ENCODE measurements at places on chromosomes 11 and 22. TPM values are rescaled to one million over a fixed set of nuclear protein-coding genes. Genes with fewer than 3 reads are reported as not detected.

The BIK gene
- 1.6 TPM for total RNA-seq

The CARNS1 gene
- 0.28 TPM for total RNA-seq

The MMP27 gene
- total RNA-seq, result not detected

The TTC36 gene
- total RNA-seq, result 0.34 TPM

The SCUBE2 gene
- 0.54 TPM for total RNA-seq

The TRPC6 gene
- total RNA-seq, result not detected

DNA sequence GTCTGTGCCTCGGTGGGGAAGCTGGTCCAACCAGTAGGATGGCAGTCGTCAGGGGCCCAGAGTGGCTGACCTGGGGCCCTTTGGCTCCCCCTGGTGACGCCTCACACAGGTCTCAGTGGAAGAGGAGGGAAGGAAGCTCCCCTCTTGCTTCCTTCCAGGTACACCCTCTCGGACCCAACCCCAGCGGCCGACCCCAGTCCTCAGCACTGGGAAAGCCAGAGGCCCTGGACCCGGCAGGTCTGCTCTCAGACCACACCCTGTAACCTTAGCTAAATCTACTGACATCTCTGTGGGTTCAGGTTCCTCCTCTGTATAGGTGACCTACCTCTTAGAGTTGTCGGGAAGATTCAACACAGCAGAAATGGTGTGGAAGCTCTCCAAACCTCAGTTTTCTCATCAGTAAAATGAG lies 3.4 kb upstream of the SCUBE1 start:
- DNase-seq, result peak; percentile 43

DNA sequence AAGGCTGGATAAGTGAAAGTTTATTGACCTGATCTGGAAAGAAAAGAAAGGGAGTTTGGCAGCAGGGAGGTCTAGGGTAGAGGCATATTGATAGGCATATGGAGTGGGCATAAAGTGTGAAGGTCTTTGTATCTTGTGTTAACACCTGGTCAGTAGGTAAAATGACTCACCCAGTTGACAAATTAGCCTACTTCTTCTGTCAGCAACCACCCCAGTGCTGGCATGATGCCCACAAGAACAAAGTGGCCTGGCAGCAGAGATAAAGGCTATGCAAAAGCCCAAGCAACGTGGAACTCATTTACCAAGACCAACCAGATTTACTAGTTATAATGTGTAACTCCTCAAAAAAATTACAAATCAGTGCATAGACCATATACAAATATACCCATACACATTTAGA lies 4.9 kb downstream of the OR10A3 start:
- no peak for DNase-seq

GRCh38 chr22:22576244-22576988 lies 17.4 kb upstream of the PRAME start:
- DNase-seq, result no peak

DNA sequence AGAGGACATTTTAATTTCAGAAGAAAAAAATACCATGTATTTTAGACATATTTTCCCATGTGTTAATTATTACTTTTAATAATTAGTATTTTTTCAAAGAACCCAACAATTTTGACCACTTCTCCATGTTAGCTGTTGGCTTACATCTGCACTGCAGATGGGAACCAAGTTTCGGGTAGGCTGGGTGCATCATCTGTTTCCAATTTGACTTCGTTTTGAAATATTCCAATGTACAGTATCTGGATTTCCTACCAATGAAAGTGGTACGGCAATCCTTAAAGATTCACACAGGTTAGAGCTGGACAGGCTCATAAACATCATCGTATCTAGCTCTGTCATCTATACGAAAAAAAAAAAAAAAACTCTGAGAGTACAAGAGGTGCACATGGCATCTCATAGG lies 670.2 kb downstream of the OPCML start:
- no peak for DNase-seq

DNA sequence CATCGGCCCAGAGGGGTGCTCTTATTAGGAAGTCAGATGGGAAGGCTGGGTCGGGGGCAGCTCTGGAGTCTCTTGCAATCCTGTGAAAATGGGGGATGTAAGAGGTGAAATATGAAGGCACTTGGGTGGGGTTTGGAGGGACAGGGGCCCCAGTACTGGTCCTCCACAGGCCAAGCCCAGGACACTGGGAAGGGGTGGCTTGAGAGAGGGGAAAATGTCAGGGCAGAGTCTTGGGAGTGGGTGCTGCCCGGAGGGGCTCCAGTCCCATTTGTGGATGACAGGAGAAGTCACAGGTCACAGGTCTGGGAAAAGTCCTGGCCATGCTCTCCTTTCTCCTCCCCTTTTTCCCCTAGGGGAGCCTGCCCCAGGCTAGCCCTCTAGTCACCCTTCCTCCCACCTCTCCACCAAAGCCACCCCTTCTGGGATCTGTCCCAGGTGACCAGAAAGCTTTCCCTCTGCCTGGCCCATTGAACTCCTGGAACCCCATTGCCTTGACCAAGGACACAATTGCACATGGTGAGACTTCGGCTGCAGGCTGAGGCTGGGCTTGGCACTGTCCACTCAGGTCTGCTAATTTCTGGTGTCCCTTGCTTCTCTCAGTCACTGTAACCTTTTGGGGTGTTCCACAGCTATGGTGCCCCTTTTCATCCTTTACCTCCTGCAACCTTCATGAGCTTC lies 1465.0 kb downstream of the TBC1D22A start:
- DNase-seq, result no peak

All from naive thymus-derived CD4-positive, alpha-beta T cell (primary cell).